ENCODE measurements at places on chromosomes 12 and 14. TPM values are rescaled to one million over a fixed set of nuclear protein-coding genes. Genes with fewer than 3 reads are reported as not detected.
A peak's percentile ranks its signal among the peaks of the same experiment; 100 is the strongest.

Gene NACA
- total RNA-seq = 2,663 TPM

Gene ACRBP
- 0.67 TPM for total RNA-seq

Gene NANOG
- 0.18 TPM for total RNA-seq

Gene TMPRSS12
- total RNA-seq = 0.24 TPM

Gene INSM2
- total RNA-seq = 0.29 TPM

Gene ABCC9
- 0.21 TPM for total RNA-seq

Gene GPR137C
- 15.2 TPM for total RNA-seq

Gene YY1
- 27.1 TPM for total RNA-seq

Gene AHNAK2
- total RNA-seq = 11.1 TPM

- ATAC-seq = no peak
Observed at GRCh38 chr12:131948166-131948712, 1.5 kb upstream of the EP400 start.

- ATAC-seq = no peak
Observed at GRCh38 chr14:30296931-30297405, 262.0 kb upstream of the G2E3 start.

DNA sequence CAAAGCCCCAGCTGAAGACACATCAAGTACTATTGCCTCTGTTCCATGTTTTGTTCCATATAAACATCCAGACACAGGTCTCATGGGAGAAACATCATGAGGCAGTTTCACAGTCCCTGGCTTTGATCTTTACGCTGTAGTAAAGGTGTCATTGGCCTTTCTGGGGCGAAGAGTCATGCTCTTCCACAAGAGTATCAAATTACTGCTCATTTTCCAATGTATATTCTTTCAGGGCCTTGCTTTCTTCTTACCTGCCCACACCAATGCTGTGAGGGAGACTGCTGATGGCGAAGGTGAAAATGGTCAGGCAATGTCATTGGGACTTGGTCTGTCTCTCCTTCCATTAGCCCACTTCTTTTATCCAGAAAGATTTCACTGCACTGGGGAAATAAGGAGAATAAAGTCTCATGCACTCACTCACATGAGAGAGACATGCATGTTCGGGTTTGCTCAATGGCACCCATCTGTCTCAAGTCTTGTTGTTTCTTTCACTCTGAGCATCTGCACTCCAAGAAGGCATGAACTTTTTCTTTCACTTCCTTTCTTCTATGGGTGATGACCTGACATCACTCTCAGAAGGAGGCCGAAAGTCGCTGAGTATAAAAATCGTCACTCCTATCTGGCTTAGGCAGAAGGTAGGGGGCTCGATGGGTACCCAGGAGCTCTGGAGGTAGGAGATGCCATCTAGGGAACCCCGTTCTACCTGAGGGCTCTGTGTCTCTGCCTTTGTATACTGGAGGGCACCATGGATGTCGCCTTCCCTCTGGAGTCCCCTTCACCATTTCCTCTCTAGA is 1.3 kb upstream of the JDP2 start:
- no peak for ATAC-seq

DNA sequence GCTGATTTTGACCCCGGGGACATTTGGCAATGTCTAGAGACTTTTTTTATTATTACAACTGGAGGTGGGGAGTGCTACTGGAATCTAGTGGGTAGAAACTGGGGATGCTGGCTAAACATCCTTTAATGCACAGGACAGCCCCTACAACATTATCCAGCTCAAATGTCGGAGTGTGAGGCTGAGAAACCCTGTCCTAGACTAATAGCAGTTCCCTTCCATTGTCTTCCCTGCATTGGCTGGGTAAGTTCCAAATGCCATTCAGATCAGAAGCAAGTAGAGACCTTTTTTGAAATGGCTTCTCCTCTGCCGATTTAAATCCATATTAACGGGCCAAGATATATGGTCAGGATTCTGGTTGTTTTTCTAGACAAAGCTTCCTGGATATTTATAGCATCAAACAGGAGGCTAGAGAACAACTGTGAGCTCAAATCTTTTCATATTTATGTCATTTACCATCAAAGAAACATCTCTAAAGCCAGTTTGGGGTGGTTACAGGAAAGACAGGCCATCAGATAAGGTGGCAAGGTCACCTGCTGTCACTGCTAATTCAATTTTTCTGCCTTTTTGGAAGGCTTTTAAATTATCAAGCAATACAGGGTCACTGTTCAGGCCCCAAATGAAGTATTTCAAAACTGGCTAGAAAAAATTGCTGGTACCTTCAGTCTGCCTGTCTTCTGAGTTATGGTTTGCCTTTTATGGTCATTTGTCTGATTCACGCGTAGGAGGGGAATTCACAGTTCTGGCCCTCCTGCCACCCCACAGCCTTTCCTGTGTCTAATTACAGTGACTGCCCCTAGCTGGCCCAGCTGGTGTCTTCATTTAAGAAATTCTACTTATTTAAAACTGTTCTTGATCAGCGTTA is 20.1 kb upstream of the AKAP5 start:
- peak; percentile 90 for ATAC-seq

GRCh38 chr12:127108360-127109215 is 1158.4 kb upstream of the TMEM132C start:
- peak; percentile 98 for ATAC-seq

DNA sequence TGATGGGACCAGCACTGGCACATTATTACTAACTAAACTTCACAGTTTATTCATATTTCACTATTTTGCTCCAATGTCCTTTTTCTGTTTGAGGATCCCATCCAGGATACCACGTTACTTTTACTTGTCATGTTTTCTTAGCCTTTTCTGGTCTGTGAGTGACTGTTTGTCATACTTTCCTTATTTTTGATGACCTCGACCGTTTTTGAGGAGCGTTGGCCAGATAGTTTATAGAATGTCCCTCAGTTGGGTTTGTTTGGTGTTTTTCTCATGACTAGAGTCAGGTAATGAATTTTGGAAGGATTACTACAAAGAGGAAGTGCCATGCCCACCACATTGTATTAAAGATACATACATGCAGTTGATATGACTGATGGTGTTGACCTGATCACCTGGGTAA is 199.4 kb upstream of the CCND2 start:
- ATAC-seq = no peak

DNA sequence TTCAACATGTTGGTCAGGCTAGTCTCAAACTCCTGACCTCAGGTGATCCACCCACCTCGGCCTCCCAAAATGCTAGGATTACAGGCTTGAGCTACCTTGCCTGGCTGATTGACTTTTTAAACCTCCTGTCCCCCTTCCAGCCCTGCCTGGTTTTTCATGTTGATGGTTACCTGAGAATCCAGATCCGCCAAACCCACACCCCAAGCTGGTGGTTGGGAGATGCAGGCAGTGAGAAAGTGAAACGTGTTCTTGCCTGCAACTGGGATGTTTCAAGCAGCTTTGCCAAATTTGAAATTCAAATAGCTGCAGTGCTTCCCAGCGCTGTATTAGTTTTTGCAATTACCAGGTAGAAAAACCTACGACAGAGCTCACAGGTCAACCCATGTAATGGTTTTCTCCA is 238.3 kb upstream of the PWP1 start:
- ATAC-seq = no peak

GRCh38 chr14:74938531-74939495 is 15.8 kb upstream of the RPS6KL1 start:
- ATAC-seq = no peak

- peak; percentile 66 for ATAC-seq
Observed at GRCh38 chr12:5487948-5488625, 56.2 kb downstream of the NTF3 start.

DNA sequence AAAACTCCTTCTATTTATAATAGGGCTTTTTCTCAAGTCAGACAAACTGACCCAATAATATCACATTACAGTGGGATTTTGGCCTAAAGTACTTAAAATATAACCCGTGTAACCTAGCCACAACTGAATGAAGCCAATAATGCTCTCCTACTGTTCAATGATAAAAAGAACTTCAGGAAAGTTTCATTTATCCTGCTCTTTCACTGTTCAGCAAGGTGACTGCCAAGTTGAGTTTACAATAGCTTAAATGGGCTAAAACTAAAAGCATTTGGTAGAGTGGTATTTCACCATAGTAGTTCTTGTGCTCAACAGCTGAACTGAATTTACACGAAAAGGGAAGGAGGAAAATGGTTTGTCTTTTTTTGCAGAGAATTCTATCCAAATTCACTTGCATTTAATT is 49.8 kb downstream of the CNTN1 start:
- no peak for ATAC-seq

GRCh38 chr12:65209655-65210043 is 40.3 kb downstream of the LEMD3 start:
- ATAC-seq = no peak

- ATAC-seq = no peak
Observed at GRCh38 chr12:70581208-70581607, 56.0 kb downstream of the PTPRB start.

GRCh38 chr12:118044075-118044474 is 16.9 kb downstream of the WSB2 start:
- no peak for ATAC-seq

DNA sequence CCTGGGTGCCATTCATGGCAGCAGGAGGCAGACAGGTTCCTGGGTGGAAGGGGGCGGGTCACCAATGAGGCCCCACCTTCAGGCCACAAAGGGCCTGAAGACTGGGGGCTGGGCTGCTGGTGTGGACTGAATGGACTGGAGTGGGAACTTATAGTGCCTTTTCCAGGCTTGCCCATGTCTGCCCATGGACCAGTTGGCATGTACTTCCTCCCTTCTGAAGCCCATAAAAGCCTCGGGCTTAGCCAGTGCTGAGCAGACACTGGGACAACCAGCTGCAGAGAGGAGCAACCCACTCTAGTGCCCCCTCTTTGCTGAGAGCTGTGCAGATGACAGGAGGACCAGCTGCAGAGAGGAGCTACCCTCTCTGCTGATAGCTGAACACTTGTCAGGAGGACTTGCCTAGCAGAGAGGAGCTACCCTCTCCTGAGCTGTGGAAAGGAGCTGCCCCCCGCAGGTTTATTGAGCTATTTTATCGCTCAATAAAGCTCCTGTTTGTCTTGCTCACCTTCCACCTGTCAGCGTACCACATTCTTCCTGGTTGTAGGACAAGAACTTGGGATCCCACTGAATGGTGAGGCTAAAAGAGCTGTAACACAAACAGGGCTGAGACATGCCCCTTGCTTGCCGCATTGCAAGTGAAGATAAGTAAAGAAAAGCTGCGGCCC is 34.0 kb downstream of the APAF1 start:
- ATAC-seq = no peak

GRCh38 chr12:31406345-31406744 is 80.4 kb upstream of the SINHCAF start:
- no peak for ATAC-seq

- no peak for ATAC-seq
Observed at GRCh38 chr14:104157016-104157928, 18.9 kb downstream of the KIF26A start.
